ENCODE measurements at places on chromosomes 12 and 14.

- no peak for DNase-seq
Observed at GRCh38 chr14:29741909-29742401, 185.7 kb downstream of the PRKD1 start.

DNA sequence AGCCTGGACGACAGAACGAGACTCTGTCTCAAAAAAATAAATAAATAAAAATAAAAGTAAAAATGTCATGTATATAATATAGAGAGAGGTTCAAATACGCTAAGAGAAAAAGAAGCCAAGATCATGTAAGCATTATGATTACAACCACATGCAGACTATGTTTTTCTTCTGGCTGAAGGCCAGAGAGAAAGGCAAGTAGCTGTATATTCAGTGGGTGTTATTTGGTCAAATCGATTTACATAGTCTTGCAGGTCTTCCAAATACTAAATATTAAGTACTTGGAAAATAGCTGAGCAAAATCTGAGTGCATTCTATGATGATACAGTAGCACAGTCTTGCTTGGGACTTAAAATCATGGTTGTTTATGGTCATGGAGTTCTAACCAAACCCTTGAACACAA is 758.0 kb downstream of the DIO2 start:
- no peak for DNase-seq

DNA sequence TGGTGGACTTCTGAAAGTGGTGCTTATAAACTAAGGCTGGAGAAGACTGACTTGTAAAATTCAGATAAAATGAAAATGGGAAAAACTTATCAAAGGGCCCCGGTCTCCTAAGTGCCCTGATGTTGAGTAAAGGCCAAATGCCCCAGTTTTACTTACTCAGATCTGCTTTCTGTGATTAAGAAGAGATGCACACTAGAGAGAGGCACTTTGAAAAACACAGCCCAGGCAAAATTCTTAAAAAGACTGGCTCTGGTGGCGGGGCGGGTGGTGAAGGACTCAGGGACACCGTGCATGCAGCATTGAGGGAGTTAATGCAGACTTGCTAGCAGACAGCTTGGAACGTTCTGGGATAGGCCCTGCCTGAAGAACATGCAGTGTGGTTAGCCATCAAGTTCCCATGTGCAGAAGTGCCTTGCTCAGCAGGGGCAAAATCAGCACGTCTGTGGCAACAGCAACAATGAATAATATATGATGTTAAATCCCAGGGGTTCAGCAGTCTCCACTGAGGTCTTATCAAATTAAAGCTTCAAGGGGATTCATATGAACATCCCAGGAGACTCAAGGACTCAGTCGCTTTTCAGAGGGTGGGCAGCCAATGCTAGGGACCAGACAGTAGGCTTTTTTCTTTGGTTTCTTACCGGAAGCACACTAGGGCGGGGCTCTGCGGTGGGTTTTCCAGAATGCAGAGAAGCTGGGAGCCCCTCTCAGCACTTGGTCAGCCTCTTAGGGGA is 105.0 kb downstream of the DAD1 start:
- DNase-seq: no peak

DNA sequence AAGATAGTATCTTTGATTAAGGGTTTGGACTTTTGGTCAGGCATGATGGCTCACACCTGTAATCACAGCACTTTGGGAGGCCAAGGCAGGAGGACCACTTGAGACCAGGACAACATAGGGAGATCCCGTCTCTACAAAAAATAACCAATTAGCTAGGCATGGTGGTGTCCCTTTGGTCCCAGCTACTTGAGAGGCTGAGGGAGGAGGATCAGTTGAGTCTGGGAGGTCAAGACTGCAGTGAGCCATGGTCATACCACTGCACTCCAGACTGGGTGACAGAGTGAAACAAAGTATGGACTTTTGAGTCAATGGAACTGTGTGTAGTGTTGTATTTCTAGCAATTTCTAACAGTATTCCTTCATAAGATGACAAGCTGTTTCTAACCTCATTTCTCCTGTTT is 38.7 kb upstream of the CCDC88C start:
- DNase-seq: no peak

Data from central memory CD4-positive, alpha-beta T cell (primary cell).